Stomach (tissue), 19 donors: ENCODE measurements at places on chromosomes 4 and X. TPM values are rescaled to one million over a fixed set of nuclear protein-coding genes. Genes with fewer than 3 reads are reported as not detected.

ZCCHC18 gene
- total RNA-seq: 0.92 TPM

SLC4A4 gene
- total RNA-seq: 18.7 TPM

SLC30A9 gene
- 97.5 TPM for total RNA-seq

NEIL3 gene
- not detected for total RNA-seq

COL4A6 gene
- total RNA-seq: 7.5 TPM

CXCL1 gene
- total RNA-seq: 1.8 TPM

TMSB15C gene
- not detected for total RNA-seq

APELA gene
- not detected for total RNA-seq

GYPB gene
- not detected for total RNA-seq

PLP1 gene
- 2.2 TPM for total RNA-seq

TRAM1L1 gene
- 4.8 TPM for total RNA-seq

ENPEP gene
- total RNA-seq: not detected

CT47A7 gene
- total RNA-seq: not detected

ARMCX5 gene
- total RNA-seq: 37.1 TPM

PAGE2 gene
- total RNA-seq: not detected

FGB gene
- total RNA-seq: not detected

CT45A5 gene
- not detected for total RNA-seq

H2BW2 gene
- not detected for total RNA-seq

NRK gene
- total RNA-seq: under 0.01 TPM

CXorf58 gene
- total RNA-seq: not detected

TMEM192 gene
- 2.3 TPM for total RNA-seq

CTAG1A gene
- not detected for total RNA-seq

BST1 gene
- 8.4 TPM for total RNA-seq

SUPT20HL2 gene
- not detected for total RNA-seq

CLCN5 gene
- 1.2 TPM for total RNA-seq

SPANXA2 gene
- total RNA-seq: not detected

ASB12 gene
- not detected for total RNA-seq
